DMS153 (cell line): ENCODE measurements at places on chromosomes 6 and 20.

GRCh38 chr6:168349718-168350210, 30.2 kb upstream of the DACT2 start:
- no peak for DNase-seq

DNA sequence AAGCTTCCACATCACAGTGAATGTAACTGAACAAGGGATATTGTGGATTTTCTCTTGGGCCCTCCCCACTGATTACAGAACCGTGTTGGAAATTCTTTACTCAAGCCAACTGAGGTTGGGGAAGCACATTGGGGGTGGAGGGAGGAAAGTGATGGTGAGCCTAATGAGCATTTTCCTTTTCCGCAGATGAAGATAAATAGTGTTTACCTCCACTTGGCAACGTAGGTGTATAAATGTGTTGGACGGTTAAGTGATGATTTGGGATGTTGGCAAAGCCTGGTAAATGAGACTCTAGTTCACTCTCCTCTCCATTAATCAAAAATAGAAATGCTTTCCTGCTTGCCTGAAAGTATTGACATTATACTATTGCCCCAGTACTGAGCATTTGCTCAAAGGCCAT, 27.1 kb upstream of the NRN1 start:
- no peak for DNase-seq

DNA sequence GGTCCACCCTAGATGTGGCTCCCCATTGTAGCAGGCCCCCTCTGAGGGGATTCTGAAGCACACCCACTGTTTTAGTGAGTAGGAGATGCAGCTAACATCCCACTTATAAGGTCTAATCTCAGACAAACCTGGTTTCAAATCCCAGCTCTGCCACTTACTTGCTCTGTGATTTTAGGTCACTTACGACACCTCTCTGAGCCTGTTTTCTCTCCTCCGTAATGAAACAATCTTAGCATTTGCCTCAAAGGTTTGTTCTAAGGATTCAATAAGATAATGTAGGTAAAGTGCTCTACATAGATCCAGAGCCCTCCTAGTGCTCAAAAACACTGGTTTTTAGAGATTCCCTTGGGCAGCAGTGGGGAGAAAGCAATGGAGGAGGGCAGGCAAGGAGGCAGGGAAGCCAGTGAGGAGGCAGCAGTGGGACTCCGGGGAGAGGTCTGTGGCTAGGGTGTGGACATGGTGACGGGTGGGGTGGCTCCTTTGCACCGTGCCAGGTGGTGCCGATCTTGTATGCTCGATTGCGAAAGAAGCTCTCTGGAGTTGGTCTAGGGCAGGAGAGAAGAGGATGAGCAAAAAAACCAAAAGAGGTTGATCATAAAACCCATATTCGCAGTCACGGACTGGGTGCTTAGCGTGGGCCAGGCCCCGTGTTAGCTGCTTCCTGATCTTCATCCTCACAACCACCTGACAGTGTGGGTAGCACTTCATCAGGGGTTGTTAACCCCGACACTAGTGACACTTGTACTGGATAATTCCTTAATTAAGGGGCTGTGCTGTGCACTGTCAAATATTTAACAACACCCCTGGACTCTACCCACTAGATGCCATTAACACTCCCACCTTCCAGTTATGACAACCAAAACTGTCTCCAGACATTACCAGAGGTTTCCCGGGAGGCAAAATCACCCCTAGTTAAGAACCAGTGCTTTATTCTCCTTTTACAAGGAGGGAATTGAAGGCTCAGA, 16.8 kb upstream of the PTGIS start:
- DNase-seq, result no peak

DNA sequence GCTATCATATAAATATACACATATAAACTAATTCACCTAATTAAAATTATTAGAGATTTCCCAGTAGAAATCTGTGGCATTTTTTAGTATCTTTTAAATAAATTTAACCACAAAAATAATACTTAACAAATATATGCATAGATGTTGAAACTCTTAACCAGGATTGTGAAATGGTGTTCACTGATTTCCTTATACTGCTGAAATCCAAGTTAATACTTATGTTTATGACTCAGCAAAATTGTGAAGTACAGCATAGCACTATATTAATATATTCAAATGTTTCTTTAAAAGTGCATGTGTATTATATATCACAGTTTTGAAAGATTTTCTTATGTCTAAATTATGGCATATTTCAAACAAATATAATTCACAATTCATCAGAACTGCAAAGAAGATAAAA, 328.2 kb upstream of the MANEA start:
- no peak for DNase-seq

DNA sequence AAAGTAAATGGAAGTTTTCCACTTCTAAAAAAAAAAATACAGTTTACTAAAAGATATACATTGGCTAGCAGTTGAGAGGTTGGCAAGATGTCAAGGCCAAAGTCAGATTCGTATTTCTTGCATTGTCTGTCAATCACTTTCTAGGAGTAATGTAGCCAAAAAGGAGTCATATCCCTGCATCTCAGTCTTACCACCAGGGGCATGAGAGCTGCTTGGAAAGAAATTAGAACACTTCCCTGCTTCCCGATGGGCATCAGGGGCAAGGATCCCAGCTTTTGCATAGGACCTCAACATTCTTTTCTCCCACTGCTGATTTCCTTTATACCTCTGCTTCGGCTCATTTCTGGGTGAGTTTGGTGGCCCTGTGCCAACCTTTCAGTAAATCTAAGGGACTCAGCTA, 581.0 kb upstream of the MAP3K7 start:
- no peak for DNase-seq

- no peak for DNase-seq
These were observed 20.5 kb downstream of the CAPN11 start for GRCh38 chr6:44179072-44179536.

GRCh38 chr20:53580376-53581111, 13.1 kb downstream of the ZNF217 start:
- no peak for DNase-seq

DNA sequence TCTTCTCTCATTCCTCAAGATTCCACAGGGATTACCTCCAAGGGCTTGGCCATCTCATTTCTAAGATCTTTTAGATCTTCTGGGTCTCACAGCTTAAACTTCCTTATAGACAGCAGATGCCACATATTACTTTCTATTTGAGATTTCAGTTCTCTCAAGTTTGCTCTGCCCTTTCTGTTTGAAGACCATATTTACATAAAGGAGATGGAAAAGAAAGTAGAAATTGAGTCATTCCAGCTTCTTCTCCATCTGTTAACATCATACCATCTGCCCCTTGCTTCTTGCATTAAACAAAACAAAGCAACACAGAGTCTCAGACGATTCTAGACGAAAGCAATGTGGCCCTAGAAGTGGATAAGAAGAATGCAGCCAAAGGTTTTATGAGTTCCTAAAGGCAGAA, 203.4 kb downstream of the TTLL2 start:
- DNase-seq, result no peak

DNA sequence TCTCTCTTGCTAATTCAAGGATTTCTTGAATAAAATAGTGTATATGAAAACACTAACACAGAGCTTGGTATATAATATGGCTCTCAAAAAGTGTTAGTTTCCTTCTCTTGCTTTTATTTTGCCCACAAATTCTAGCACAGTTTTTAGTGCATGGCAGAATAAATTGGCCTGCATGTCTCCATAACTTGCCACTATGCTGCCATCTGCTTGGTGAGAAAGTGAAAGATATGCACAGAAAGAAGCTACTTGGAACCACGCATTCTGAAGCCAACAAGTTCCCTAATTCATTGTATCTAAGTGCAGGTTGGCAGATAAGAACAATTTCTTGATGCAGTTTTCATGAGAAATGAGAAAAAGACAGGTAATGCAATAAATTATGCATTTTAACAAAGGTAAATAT, 101.2 kb downstream of the EPHA7 start:
- DNase-seq, result no peak

DNA sequence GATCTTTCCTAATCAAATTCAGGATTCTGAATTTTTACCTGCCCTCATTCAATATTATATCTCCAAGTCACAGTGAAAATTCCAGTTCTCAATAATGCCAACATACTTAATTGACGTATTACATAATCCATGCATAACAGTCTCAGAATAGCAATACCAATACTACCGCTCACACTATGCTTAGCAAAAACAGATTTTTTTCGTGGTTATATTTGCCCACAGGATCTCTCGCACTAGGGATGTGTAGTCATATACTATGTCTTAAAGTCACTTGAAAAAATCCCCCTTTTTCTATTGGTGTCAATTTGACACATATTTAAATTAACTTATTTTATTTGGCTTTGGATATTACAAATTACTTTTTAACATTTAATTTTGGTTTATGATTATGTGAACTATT, 323.1 kb upstream of the SLC35B3 start:
- DNase-seq, result no peak

- no peak for DNase-seq
These were observed 52.3 kb upstream of the ADGRF1 start for GRCh38 chr6:47094241-47094925.

DNA sequence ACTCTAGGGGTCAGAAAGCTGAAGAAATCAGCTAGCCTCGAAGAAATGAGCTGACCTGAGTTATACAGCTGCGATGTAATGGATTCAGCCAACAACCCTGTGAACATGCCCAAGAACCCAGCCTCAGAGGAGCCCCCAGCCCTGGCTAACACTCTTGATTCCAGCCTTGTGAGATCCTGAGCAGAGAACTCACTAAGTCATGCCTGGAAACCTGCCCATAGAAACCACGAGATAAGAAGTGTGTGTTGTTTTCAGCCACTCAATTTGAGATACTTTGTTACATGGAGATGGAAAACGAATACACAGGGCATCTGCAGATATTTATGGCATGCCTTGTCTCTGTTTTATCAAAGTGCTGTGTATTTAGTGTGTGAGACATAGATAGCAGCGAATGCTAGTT, 265.2 kb downstream of the QKI start:
- no peak for DNase-seq

GRCh38 chr6:62570372-62570771, 284.3 kb upstream of the KHDRBS2 start:
- DNase-seq, result no peak

GRCh38 chr20:61253640-61254511, 1.8 kb downstream of the CDH4 start:
- DNase-seq, result no peak

GRCh38 chr6:158312672-158313397, 570 bp downstream of the TULP4 start:
- DNase-seq, result no peak

DNA sequence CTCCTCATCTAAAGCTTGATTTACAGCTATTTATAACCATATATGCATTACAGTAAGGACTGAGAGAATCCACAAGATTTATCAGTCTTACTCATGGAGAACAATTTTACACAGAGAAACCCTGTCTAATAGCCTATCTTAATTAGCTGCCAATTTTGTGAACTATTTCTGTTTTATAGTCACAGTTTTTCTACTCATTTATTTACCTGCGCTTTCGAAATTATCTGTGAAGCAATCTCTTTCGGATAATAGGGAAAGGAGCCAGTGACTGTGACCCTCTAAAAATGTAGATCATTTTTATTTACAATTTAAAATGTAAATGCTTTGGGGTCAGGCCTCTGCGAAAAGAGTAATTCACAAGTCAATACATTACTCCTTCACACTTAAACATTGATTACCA, 98.1 kb downstream of the TSHZ2 start:
- DNase-seq, result no peak

- DNase-seq, result no peak
These were observed 15.2 kb upstream of the CST9L start for GRCh38 chr20:23583526-23583925.

DNA sequence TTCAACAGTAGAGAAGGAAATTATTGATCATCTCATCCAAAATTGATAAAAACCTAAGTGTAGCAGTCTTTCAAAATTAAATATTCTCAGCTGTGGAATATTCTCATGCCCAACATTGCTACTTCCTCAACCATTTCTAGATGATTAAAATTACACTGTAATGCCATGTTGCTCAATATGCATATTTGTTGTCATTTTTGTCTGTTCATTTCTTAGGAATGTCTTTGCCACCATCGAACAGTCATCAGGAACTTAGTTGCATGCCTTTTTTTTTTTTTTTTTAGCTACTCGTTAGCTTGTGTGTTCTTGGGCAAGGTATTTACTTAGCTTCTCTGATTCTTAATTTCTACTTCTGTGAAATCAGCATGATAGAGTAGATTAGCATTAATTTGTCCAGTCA, 188.6 kb downstream of the DTNBP1 start:
- no peak for DNase-seq

DNA sequence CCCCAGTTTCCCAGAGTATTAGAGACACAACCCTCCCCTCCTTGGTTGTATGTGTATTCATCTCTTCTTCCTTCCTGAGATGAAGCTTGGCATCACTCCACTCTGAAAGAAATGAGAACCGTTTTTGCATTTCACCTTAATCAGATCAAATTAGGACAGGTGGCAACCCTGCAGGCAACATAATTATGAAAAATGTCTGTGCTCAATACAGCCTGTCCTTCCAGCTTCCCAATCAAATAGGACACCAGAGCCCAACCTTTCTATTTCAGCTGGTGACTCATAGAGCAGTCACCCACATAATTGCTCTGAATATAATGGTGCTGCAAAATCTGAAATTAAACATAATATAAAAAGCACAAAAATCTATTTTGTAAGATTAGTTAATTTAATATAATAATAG, 310.2 kb upstream of the AGPAT4 start:
- no peak for DNase-seq

- no peak for DNase-seq
These were observed 28.1 kb downstream of the RWDD2A start for GRCh38 chr6:83221276-83221675.

DNA sequence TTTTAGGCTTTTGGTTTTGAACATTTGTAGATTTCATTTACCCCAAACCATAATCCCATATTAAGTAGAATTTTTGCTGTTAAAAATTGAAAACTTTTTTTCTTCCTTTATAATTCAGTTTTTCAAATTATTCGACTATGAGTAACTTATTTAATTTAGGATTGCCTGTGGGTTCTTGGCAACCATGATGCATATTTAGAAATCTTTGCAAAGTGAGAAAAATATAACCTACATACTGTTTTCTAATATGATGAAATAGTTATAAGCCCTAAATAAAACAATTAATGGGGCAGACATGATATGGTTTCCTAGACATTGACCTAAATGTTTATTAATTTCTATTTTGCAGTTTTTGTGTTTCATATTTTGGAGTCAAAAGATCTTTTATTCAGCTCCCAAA, 23.6 kb downstream of the NEDD9 start:
- DNase-seq, result no peak

- no peak for DNase-seq
These were observed 43.4 kb downstream of the PLAGL1 start for GRCh38 chr6:143964674-143965081.

GRCh38 chr6:165782812-165783211, 119.8 kb upstream of the PDE10A start:
- DNase-seq, result no peak

DNA sequence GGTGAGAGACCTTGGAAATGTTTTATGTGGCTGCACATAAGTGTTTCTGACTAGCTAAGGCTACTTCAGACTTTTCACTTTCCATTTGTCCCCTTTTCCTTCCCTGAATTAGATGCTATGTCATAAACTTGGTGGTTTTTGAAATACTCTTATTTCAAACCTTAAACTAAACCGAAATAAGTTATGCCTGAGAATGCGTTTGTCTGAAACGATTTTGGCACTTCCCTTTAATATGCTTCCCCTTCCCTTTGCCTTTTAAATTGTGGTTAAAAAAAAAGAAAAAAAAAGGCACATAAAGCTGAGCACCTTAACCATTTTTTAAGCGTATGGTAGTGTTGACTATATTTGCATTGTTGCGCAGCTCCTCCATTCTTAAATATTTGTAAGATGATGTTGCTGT, 14.3 kb downstream of the ZNF451 start:
- DNase-seq, result no peak

- DNase-seq, result no peak
These were observed 12.4 kb downstream of the TFEB start for GRCh38 chr6:41722969-41723529.

GRCh38 chr6:39792540-39793450, 619 bp downstream of the DAAM2 start:
- no peak for DNase-seq

- DNase-seq, result no peak
These were observed 66.7 kb upstream of the SAMD5 start for GRCh38 chr6:147441751-147442150.
